ENCODE measurements at places on chromosomes 2 and 18.

GRCh38 chr2:128162266-128162665, 71.3 kb downstream of the UGGT1 start:
- no peak for DNase-seq

GRCh38 chr2:174223388-174223787, 24.9 kb downstream of the OLA1 start:
- DNase-seq: no peak

GRCh38 chr2:50875561-50875960, 156.4 kb downstream of the NRXN1 start:
- no peak for DNase-seq

DNA sequence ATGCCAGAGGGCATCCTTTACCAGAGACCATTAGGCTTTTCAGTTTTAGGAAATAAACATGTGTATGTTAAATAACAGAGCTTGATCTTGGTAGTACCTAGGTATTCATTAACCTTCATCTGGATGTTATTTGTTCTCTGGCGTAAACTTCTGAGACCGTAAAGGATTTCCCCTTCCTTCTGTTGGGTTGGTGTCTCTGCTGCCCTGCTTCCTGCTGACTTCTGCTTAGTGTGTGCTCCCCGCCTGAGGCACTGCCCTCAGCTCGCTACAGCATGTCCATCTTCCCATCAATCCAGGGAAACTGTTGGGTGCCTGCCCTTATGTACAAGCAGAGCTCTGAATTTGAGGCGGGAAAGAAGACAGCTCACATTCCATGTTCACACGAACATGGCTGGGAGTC, 177.9 kb downstream of the TPGS2 start:
- peak; percentile 23 for DNase-seq

Data from fibroblast of skin of scalp (primary cell).